ENCODE measurements at places on chromosomes 6 and 20.
A peak's percentile ranks its signal among the peaks of the same experiment; 100 is the strongest.

GRCh38 chr6:98834060-98835031 is at the start of gene POU3F2:
POU3F2 (plus strand) TSS chr6:98834574; CDS start chr6:98834874, 300 bp downstream.
- DNase-seq, result peak; percentile 79

- peak; percentile 96 for DNase-seq
These were observed 22.3 kb downstream of the MDN1 start for GRCh38 chr6:89797317-89797716.

DNA sequence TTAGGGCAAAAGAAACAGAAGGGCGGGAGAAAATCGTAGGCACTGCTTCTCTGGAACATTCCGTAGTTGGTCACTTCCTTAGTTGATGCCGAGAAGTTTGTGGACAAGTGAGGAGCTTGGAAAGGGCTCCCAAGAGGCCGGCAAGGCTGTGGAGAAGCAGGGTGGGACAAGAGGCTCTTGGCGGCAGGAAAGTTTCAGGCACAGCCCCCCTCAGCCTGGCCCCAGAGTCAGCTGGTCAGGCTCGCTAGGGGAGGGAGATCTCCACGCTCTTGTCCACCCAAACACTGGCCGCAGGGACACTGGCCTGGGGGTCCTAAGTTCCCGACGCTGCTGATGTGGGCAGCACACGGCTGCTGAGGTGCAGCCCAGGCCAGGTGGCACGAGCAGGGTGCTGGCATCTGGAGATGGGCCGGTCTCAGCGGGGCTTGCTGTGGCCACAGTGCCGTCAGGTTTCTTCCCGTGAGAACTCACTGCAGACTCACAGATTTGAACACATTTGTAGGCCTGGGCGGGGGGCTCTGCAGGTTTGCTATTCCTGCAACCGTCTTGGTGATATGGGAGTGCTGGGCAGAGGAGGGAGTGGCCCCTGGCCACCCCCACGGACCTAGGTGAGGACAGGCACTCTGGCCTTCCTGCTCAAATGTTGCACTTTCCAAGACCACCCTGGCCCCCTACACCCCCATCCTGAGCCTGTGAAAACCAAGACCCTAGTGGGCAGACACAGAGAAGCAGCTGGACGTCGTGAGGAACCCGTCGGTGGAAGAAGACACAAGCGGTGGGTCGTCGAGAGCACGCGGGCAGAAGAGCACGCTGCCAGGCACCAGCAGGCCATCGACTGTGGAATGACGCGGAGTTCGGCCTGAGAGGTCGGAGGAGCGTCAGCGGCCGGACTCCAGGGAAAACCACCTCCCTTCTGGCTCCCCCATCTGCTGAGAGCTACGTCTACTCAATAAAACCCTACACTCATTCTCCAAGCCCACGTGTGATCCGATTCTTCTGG is 160.1 kb downstream of the ERMARD start:
- no peak for DNase-seq

- peak; percentile 50 for DNase-seq
These were observed 81.9 kb downstream of the MDGA1 start for GRCh38 chr6:37615564-37616340.

- no peak for DNase-seq
These were observed 307.0 kb downstream of the TAF4 start for GRCh38 chr20:61758564-61759200.

DNA sequence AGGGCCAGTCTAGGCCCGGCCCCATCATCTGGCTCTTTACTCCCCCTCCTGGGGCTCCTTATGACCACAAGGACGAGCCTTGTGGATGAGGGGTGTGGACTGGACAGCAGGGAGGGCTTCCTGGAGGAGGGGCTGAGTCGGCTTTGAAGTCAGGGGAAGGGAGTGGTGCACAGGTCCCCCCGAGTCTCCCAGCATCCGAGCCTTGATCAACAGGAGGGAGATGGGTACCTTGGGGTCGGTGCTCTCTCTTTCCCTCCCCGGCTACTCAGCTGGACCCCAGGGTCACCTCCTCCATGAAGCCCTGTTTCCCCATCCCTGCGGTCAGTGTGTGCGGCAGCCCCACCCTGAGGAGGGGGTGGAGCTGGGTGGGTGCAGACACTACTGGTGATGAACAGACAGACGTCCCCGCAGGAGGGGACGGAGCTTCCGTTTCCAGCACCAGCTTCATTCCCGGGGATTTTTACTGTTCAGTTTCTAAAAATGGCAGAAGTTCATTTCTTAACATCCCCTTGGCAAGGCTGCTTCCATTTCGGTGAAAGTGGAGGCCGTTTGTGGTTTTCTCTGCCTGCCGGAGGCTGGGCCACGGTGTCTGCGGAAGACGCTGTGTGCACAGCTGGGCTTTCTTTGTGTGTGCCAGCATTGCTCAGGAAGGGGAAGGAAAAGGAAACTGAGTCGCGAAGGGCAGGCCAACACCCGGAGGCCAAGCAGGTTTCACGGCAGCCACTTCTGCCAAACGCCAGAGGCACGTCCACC is 19.6 kb downstream of the NTSR1 start:
- DNase-seq, result no peak

DNA sequence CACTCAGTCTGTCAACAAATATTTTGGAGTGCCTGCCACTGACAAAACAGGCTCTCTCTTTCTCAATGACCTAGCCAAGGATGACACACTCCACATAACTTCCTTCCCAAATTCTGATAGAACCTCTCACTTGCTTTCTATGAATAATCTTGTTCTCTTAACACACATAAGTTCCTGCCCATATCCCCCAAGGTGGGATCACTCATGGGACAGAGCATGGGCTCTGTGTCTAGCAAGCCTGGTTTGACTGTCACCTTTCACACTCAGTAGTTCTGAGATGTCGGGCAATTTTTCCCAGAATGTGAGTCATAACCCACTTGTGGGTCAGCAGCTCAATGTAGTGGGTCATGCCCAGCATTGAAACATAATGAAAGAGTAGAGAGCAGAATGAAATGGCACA is 78.1 kb downstream of the LRFN2 start:
- DNase-seq, result no peak

GRCh38 chr6:166786704-166787293 is 159.7 kb upstream of the RPS6KA2 start:
- peak; percentile 65 for DNase-seq

DNA sequence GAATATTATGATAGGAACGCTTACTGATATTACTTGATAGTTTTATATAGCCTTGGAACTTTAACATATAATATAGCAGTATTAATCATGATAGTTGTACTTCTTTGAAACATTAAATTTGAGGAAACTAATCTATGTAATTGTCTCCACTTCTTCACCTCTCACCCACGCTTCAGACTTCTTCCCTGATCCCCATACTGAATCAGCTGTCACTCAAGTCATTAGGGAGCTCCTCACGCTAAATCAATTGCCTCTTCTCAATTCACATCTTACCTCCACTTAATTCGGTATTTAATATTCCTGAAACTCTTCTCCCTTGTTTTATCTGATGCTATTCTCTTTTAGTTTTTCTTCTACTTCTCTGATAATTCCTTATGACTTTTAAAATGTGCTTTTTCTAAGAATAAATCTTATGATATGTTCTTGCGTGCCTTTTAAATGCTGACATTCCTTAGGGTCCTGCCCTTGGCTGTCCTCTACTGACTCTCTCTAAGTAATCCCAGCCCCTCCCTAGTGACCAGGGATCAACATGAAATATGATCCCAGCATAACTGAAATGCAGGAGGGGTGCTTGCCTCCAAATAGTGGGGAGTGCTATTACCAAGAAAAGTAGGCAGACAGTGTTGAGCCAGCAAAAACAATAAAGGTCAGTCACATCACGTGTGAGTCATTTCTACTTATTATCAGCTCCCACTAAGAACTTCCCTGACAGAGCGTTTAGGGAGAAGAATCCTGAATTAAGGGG is 9.9 kb downstream of the ANKRD66 start:
- DNase-seq, result no peak

GRCh38 chr6:90870561-90870960 is 283.7 kb upstream of the MAP3K7 start:
- DNase-seq, result no peak

DNA sequence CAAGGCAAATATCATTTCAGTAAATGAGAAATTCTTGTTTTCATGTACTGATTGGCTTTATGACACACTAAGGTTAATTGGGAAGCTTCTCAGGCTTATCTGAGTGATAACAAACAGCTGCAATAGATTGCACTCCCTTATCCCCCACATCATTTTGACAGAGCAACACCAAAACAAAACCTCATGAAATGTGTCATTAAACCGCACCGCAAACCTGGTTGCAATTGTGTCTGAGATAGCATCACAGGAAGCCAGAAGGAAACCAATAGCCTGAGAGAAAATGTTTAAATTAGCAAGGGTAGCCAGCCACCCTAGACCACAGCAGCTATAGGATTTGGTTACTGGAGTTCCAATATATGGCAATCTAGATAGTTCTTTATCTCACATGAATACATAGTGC is 31.6 kb upstream of the LAMA4 start:
- no peak for DNase-seq

GRCh38 chr6:43896329-43897255 is 126.6 kb downstream of the VEGFA start:
- DNase-seq, result no peak

DNA sequence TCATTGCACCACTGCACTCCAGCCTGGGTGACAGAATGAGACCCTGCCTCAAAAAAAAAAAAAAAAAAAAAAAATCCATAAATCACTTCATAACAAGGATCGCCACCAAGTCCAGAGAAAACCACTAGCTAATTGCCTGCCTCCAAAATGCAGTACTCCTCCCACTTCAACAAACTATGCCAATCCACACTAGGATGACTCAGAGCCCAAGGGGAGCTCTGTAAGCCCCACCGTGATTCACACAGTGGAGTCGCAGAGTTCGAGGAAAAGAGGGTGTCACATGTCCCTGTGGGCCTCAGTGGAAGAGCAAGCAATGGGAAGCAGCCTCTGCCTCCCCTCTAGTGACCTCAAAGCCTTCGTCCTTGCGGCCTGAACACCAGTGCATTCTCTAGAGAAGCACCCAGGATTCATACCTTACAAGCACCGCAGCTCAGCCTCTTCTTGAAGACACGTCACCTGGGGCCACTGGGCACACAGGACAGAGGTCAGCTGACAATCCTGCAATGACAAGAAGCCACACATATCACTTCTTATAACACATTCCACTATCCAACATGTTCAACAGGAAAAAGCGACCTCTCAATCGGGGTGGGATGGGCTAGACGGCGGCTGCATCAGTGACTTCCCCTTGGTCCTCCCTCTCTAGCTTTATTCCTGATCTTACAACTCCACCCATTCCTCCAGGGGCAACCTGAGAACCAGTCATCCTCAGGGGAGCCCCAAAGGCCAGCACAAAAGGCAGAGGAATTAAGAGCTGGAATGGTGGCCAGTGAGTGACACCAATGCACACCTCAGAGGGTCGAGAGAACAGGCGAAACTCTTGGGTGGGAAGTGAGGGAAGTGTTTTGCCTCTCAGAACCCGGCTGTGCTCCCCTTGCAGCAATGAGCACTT is 8.9 kb downstream of the SNHG17 start:
- peak; percentile 95 for DNase-seq

DNA sequence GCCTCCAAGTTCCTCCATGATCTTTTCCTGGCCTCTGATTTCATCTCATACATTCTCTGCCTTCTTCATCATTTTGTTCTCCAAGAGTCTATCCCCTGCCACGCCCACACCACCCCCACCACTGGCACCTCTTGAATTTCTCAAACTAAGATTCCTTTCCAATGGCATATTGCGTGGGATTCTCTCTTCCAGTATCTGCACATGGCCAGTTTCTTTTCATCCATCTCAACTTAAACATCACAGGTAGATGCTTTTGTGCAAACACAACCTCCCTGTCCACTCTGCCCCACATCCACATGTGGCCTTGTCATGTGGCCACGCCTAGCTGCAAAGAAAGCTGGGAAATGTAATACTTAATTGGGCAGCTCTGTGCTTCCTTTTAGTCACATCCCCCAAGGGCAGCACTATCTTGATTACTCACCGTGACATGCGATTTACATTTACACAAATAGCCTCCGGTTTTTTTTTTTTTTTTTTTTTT is 33.4 kb upstream of the ZMYND8 start:
- DNase-seq, result peak; percentile 87

GRCh38 chr6:32147401-32148132 is 4.2 kb downstream of the PRRT1 start:
- no peak for DNase-seq

GRCh38 chr6:146860583-146860982 is 261.8 kb downstream of the ADGB start:
- no peak for DNase-seq

GRCh38 chr20:35523298-35523888 is 6.1 kb downstream of the C20orf173 start:
- peak; percentile 22 for DNase-seq

GRCh38 chr20:46311719-46312074 is 3.4 kb upstream of the CDH22 start:
- no peak for DNase-seq

- DNase-seq, result no peak
These were observed 69.9 kb downstream of the TTLL2 start for GRCh38 chr6:167394820-167395219.

DNA sequence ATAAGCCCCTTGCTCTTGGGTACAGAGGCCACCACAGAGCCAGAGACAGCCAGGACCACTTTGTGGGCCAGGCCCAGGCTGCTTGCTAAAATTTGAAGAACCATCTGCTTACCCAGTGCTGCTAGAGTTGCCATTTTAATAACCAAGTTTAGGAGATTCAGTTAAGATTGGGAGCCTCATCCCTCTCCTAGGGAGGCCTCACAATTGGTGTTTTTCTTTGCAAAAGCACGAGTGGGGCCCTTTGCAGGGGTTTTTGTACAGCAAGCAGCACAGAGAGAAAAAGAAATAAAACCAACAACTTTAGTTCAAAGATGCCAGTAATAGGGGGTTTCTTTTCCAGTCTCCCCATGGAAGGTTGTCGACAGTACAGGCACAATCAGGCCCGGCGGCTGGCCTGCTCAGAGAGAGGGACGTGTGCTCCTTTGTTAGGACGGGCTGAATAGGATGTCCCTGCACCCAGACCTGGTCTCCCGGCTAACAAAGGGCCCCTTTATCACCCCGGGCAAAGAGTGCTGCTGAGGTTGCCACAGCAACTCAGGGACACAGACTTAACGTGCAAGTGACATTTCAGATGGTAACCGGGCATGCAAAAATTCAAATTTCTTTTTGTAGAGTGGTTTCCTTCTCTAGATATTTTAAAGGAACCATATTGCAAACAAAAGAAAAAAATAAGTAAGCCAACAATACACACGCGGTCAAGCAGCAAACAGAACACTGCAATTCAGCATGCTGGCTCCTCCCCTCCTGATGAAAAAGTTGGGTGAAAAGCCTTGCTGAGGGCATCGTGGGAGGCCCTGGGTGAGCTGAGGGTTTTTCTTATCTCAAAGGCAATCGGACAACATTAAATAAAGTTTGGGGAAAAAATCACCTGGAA is 10.5 kb upstream of the TOX2 start:
- DNase-seq, result no peak

- DNase-seq, result no peak
These were observed 178.2 kb downstream of the HDGFL1 start for GRCh38 chr6:22747571-22747970.

DNA sequence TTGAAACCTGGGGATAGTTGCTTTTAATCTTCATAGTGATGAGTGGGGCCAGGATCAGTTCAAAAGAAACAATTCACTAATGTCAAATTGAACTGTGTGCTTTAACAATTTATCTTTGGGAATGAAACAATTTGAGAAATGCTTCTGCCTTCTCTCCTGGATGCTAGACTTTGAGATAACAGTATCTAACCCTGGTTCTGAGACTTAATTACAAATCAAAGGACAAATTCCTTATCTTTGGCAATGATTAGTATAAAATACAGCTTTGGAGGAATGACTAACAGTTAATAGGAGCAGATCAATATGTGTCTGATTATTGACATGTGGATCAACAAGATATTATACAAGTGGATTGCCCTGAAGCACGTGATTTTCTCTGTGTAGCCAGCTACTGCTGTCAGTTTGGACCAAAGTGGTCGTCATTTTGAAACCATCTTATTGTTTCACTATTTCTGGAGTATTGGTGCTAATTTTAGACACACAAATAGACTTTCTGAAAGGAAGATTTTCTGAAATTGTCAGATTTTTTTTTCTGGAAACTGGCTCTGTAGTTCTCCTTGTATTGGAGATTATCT is 6.2 kb upstream of the FLRT3 start:
- no peak for DNase-seq

Measured in iris pigment epithelial cell (primary cell).